ENCODE measurements at places on chromosomes 11 and 22. TPM values are rescaled to one million over a fixed set of nuclear protein-coding genes. Genes with fewer than 3 reads are reported as not detected.

GRCh38 chr11:6300325-6300724, 20.0 kb downstream of the CAVIN3 start:
- DNase-seq = no peak

- DNase-seq = no peak
These were observed 139.3 kb downstream of the MYO18B start for GRCh38 chr22:25881210-25881755.

GRCh38 chr11:134386945-134387344, 25.1 kb downstream of the B3GAT1 start:
- no peak for DNase-seq

The ACTN3 gene
- not detected for polyA plus RNA-seq

The TRPC6 gene
- not detected for polyA plus RNA-seq

The SLC39A13 gene
- polyA plus RNA-seq = 21.4 TPM

GRCh38 chr11:118012083-118012669, 26.0 kb downstream of the IL10RA start:
- no peak for DNase-seq

The ASPHD2 gene
- 1.5 TPM for polyA plus RNA-seq

The RTN4R gene
- 2.2 TPM for polyA plus RNA-seq

The CDKN1C gene
- 0.94 TPM for polyA plus RNA-seq

DNA sequence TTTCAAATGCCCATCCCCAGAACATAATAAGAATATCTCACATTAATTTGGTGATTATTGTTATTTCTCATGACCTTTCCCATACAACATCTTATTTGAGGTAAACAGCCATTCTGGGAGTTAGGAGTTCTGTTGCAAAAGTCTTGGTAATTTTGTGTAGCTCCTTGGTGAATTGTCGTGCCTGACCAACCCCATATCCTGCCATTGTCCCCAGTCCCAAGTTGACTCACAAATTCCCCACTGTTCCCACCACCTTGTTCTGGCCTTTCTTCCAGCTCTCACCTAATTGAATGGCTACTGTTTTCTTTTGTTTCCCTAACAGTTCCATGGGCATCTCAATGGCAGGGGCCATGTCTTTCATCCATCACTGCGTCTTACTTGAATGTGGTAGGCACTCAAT, 8.0 kb downstream of the MTNR1B start:
- no peak for DNase-seq

The KCNE3 gene
- polyA plus RNA-seq = not detected

DNA sequence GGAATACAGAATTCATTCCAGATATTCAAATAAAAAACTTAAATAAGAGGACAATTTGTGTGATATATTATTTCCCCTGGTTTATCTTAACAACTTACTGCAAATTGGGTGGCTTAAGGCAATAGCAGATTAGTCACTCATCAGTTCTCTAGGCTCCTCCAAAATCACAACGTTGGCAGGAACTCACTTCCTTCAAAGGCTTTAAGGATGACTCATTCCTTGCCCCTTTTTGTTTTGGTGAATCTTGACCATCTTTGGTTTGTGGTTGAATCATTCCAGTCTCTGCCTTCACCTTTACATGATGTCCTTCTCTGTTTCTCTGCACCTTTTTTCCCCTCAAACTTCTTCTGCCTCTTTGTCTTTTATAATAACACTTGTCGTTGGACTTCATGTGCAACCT, 3.4 kb downstream of the OR10AG1 start:
- no peak for DNase-seq

The OR51I1 gene
- polyA plus RNA-seq = not detected

DNA sequence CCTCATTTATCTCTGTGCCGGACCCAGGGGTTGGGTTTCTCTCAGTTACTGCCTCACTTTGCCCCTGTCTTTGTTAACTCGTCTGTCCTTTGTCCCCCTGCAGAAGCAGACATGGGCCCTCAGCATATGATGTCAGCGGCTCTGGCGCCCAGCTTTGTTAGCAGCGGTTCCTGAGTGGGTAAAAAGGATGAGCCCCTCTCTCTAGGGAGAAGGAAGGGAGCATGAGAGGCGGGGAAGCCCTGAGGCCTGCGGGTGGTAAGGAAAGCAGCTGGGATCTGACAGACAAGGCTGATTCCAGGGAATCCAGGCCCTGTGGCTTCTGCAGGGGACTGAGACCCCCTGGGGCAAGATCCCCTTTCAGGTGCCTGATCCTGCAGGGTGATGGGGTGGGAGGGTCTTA, 51.7 kb downstream of the MCM5 start:
- DNase-seq = no peak

GRCh38 chr22:26722159-26722558, 64.8 kb downstream of the MIAT start:
- no peak for DNase-seq

- DNase-seq = no peak
These were observed 292.3 kb upstream of the FAT3 start for GRCh38 chr11:91932151-91932821.

- no peak for DNase-seq
These were observed 25.1 kb upstream of the USP47 start for GRCh38 chr11:11816511-11817314.

The GLYAT gene
- polyA plus RNA-seq = not detected

The ADAMTS8 gene
- not detected for polyA plus RNA-seq

- no peak for DNase-seq
These were observed 195.9 kb downstream of the DSCAML1 start for GRCh38 chr11:117601006-117601708.

GRCh38 chr11:126103150-126103549, 40.5 kb upstream of the CDON start:
- no peak for DNase-seq

The NPAS4 gene
- polyA plus RNA-seq = not detected

The MISFA gene
- polyA plus RNA-seq = 0.21 TPM

DNA sequence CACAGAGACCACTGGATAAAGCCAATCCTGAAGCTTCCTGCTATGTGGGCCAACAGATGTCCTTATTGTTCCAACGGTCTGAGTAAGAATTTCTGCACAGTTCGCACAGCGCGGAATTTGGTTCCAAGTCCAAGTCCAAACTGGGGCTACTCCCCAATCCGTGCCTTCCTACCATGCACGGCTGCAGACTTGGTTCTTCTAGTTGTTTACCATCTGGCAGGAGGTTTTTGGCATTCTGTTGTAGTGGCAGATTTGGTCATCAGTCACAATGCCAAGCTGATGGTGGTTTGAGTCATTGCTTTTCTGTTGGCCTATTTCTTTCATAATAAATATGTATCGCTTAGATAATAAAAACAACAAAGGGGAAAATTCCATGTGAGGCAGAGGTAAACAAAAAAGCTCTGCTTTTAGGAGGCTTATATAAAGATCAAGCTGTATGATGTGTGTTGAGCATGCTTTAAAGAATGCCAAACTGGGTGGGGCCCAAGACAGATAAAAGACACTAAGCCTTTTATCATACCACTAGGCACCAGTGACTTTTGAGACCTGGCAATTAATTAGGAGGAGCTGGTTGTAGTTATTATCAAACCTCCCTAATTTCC, 52.5 kb upstream of the SYN3 start:
- no peak for DNase-seq

DNA sequence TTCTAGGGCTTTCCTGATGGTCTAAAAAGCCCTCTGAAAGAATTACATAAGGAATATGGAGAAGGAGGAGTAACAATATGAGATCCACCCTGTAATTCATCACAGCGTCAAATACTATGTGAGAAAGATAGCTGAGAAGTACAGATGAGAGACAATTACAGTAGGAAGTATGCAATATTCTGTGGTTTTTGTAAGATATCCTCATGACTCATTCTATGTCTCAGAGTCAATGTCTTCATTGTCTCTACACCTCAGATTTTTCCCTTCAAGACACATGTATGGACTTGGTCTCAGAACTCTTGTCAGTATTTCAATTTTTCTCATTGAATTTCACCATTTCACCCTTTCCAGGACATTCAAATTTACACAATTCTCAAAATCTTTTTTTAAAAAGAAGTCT, 343.3 kb upstream of the CTSC start:
- no peak for DNase-seq

The RFPL1 gene
- polyA plus RNA-seq = 0.14 TPM

The PANX2 gene
- not detected for polyA plus RNA-seq

The EIF1AD gene
- polyA plus RNA-seq = 17.7 TPM

GRCh38 chr11:11995601-11996000, 12.8 kb downstream of the DKK3 start:
- DNase-seq = no peak

- no peak for DNase-seq
These were observed 433.0 kb downstream of the INSC start for GRCh38 chr11:15547685-15548084.

The TMEM86A gene
- 1.3 TPM for polyA plus RNA-seq
